WTC11 (cell line): ENCODE measurements at places on chromosomes 5 and 9.

- H3K27me3 ChIP-seq = no peaks in the 10 kb centered on the region
- H3K4me1 ChIP-seq = 0 out of 2 replicates have a peak, but pooled peaks cover 4% of the 10 kb centered on the region
- no peaks in the 10 kb centered on the region for H3K36me3 ChIP-seq
- H3K4me3 ChIP-seq = no peak overlapping the region
- no peak for DNase-seq
- H3K27ac ChIP-seq = no peak overlapping the region
These were observed 513.7 kb upstream of the WWC1 start for GRCh38 chr5:167777746-167778145.

DNA sequence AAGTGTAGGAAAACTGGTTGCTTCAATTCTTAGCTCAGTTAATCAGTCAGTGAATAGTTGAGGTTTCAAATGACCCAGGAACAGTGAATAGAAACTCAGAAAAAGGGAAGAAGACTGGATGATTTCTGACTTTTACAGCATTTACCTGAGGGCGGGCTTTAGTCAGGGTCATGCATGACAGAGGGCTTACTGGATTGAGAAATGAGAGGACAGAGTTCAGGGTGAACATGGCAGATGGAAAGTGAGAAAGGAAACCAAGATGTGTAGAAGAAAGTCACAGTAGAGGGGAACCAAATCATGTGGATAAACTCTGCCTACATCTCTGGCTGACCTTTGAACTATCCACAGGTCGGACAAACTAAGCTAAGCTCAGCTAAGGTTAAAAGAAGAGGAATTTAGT is 596.0 kb downstream of the SEMA5A start:
- no peaks in the 10 kb centered on the region for H3K27me3 ChIP-seq
- DNase-seq = no peak
- H3K4me1 ChIP-seq = no peaks in the 10 kb centered on the region
- H3K27ac ChIP-seq = no peak overlapping the region

- H3K27ac ChIP-seq = no peak overlapping the region
- H3K4me3 ChIP-seq = no peak overlapping the region
- peaks cover 15% of the 10 kb centered on the region for H3K27me3 ChIP-seq
These were observed 11.9 kb downstream of the GLIPR2 start for GRCh38 chr9:36148311-36149051.

DNA sequence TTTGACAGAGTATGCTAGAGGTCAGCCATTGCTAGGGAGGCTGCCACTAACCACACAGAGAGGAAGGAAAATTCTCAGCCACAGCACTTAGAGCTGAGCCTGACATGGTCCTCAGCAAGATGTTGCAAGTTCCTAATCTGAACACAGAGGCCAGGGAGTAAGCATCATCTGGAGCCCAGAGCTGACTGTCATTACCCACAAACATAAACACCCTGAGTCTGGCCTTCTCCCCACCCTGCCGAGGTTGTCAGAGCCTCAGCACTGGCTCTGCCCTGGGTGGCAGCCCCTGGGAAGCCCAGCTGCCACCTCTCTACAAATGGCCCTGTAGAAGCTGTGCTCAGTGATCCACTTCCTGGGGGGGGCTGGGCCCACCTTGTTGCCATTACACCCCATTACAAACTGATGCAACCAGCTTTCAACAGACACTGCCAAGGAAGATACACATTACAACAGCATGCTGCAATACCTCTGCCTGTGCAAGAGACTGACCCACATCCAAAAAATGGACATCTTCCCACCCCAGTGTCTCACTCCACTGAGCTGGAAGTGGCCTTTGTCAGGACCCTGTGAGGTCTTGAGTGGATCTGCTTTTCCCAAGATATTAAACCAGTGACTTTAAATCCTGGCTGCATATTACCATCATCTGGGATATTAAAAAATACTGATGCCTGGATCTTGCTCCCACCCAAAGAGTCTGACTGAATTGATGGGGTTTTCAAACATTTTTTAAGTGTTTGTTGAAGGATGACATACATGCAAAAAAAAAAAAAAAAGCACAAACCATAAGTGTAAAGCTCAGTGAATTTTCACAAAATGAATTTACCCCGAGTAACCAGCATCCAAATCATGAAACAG is 33.0 kb downstream of the IRF1 start:
- peaks cover 30% of the 10 kb centered on the region for H3K4me1 ChIP-seq
- no peaks in the 10 kb centered on the region for H3K36me3 ChIP-seq
- H3K27me3 ChIP-seq = no peaks in the 10 kb centered on the region
- no peak overlapping the region for H3K4me3 ChIP-seq
- no peak overlapping the region for H3K27ac ChIP-seq
